ENCODE measurements at places on chromosomes 2 and 18. TPM values are rescaled to one million over a fixed set of nuclear protein-coding genes. Genes with fewer than 3 reads are reported as not detected.
A peak's percentile ranks its signal among the peaks of the same experiment; 100 is the strongest.

The SH2D6 gene
- 0.13 TPM for total RNA-seq

DNA sequence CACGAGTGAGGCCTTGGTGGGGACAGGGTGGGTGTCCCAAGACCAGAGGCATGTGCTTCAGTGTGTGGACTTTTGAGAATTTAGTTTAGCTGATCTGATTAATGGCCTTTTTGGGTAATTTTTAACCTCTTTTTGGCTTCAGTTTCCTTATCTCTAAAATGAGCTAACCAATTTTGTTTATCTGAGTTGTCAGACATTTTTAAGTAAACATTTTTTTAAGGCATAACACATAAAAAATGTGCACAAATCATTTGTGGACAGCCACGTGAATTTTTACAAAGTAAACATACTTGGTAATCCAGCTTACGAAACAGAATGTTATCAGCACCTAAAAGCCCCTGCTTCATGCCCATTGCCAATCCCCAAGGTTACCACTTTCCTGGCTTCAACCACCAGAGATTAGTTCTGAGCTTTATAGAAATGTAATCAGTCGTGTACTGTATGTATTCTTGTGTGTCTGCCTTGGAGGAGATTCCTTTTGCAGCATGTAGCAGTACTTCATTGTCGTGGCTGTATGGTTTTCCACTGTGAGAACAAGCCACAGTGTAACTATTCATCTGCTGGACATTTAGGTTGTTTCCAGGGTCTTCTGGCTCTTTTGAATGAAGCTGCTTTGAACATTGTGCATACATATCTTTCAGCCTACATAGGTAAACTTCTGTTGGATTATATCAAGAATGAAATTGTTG, 8.4 kb upstream of the INO80C start:
- H3K36me3 ChIP-seq, result no peaks in the 10 kb centered on the region
- DNase-seq, result no peak
- peaks cover 3% of the 10 kb centered on the region for H3K27me3 ChIP-seq
- H3K4me1 ChIP-seq, result no peaks in the 10 kb centered on the region
- no peak overlapping the region for H3K4me3 ChIP-seq

DNA sequence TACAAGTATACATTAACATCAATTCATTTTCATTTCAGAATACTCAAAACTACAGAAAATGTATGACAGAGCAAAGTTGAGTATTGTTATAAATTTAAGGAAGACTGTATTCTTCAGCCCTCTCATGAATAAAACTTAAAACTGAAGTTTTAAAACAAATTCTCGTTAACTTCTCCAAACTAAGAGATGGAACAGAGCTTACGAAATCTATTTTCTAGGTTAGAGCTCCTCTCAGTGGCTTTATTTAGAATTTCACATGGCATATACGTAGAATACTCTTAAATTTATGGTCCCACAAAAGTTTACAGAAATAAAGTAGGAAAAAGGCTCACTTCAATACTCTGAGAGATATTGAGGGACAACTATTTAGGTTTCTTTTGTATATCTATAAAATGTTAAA, 612.1 kb downstream of the KCNJ3 start:
- H3K4me3 ChIP-seq, result no peak overlapping the region
- no peaks in the 10 kb centered on the region for H3K27me3 ChIP-seq
- H3K27ac ChIP-seq, result no peak overlapping the region
- H3K4me1 ChIP-seq, result no peaks in the 10 kb centered on the region

- DNase-seq, result peak; percentile 7
- no peak overlapping the region for H3K4me3 ChIP-seq
- no peaks in the 10 kb centered on the region for H3K36me3 ChIP-seq
- H3K27ac ChIP-seq, result no peak overlapping the region
- H3K4me1 ChIP-seq, result no peaks in the 10 kb centered on the region
- no peaks in the 10 kb centered on the region for H3K27me3 ChIP-seq
These were observed 736.3 kb upstream of the ACVR2A start for GRCh38 chr2:147108548-147108947.

All from muscle of leg (tissue), 16 donors.